ENCODE measurements at places on chromosomes 3 and 15.

DNA sequence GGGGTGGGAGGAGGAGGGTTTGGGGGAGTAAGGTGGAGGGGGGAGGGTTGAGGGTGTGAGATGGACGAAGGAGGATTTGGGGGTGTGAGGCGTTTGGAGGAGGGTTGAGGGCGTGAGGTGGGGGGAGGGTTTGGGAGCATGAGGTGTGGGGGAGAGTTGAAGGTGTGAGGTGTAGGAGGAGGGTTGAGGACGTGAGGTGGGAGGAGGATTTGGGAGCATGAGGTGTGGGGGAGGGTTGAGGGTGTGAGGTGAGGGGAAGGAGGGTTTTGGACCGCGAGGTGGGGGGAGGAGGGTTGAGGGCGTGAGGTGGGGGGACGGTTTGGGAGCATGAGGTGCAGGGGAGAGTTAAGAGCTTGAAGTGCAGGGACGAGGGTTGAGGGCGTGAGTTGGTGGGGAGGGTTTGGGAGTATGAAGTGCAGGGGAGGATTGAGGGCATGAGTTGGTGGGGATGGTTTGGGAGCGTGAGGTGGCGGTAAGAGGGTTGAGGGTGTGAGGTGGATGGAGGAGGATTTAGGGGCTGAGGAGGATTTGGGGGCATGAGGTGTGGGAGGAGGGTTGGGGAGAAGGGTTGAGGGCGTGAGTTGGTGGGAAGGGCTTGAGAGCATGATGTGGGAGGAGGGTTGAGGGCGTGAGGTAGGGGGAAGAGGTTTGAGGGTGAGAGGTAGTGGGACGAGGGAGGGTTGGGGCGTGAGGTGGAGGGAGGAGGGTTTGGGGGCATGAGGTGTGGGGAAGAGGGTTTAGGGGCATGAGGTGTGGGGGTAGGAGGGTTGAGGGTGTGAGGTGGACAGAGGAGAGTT, 1.2 kb downstream of the MLF1 start:
- no peak for DNase-seq

GRCh38 chr3:174441588-174442301, 417.4 kb upstream of the NAALADL2 start:
- no peak for DNase-seq

GRCh38 chr15:88002706-88003105, 253.8 kb downstream of the NTRK3 start:
- DNase-seq: no peak

- no peak for DNase-seq
Measured at GRCh38 chr3:189820365-189820720, 189.2 kb downstream of the TP63 start.

GRCh38 chr3:134274571-134274970, 23.9 kb upstream of the RYK start:
- no peak for DNase-seq

GRCh38 chr3:8942115-8942514, 21.2 kb downstream of the RAD18 start:
- no peak for DNase-seq

GRCh38 chr3:171383206-171384018, 76.8 kb downstream of the TNIK start:
- no peak for DNase-seq

DNA sequence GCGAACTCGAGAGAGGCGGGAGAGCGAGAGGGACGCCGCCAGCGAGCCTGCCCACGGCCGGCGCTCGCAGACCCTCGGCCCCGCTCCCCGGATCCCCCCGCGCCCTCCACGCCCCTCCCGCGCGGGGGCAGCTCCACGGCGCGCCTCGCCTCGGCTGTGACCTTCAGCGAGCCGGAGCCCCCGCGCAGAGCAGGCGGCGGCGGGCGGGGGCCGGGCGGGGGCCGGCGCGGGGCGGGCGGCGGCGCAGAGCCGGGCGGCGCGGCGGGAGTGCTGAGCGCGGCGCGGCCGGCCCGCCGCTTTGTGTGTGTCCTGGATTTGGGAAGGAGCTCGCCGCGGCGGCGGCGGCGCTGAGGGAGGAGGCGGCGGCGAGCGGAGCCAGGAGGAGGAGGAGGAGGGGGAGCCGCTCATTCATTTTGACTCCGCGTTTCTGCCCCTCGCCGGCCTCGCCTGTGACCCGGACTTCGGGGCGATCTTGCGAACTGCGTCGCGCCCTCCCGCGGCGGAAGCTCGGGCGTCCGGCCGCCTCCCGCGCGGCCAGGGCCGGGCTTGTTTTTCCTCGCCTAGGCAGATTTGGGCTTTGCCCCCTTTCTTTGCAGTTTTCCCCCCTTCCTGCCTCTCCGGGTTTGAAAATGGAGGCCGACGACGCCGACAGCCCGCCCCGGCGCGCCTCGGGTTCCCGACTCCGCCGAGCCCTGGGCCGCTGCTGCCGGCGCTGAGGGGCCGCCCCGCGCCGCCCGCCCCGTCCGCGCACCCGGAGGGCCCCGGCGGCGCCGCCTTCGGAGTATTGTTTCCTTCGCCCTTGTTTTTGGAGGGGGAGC, 524 bp downstream of the IGF1R start:
- peak; percentile 34 for DNase-seq

DNA sequence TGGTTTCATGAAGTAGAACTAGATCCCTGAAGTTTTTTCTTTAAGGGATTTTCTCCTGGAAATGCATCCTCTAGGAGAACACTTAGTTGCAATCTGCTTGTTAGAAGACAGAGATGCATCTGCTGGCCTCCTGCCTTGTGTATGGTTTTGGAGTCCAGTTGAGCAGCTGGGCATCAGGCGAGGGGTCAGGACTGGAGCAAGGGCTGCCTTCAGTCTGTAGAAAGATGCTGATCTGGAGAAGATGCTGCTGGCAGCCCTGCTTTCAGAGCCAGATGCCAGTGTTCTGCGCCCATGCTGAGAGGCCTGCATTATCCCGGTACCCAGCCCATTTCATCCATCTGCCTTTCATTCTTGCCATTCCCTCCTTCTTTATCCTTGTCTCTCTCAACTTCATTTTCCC, 77.4 kb downstream of the CHCHD6 start:
- no peak for DNase-seq

- DNase-seq: no peak
Measured at GRCh38 chr15:92151741-92152140, 241.9 kb upstream of the ST8SIA2 start.
